ENCODE measurements at places on chromosomes 2 and 18.

DNA sequence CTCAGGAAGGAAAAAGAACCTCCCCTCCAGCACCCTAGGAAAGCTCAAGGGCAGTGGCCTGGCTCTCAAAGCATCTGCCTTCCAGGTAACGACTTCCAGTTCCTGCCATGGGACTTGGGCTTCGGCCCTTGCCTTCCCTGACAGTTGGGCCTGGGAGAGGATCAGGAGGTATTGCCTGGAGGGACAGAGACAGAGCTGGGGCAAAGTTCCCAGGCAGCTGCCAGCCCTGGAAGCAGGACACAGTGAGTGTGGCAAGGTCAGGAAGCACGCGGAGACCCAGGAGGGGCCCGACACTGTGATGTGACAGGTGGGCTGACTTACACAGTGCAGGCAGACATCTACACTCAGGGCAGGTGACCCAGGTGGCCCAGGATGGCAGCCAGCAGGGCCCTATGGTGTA is 87.5 kb upstream of the BOD1L2 start:
- no peak for DNase-seq

- no peak for DNase-seq
These were observed 38.1 kb downstream of the PLEK start for GRCh38 chr2:68403199-68403644.

DNA sequence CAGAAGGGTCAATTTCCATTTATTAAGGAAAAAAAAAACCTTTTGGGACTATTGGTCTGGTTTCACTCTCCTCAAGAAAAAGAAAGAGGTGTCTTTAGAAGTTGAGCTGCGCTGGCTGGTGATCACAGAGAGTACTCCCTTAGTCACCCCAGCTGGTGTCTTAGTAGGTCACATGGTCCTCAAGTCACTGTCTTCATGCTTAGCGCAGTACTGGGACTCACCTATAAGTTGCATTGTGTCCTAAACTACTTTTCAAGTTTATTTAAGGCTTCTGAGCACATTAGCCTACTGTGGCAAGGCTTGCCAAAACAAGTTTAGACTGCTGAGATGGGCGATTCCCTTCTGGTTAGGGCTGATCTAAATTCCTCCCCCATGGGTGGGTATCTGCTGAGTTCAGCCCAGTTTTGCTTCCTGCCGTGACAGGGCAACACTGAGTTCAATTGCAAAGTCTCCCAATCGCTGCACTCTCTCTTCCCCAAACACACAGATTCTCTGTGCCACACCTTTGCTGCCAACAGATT is 824.9 kb upstream of the CRIM1 start:
- DNase-seq = no peak

- DNase-seq = no peak
These were observed 261.7 kb upstream of the TNP1 start for GRCh38 chr2:217121565-217121964.

DNA sequence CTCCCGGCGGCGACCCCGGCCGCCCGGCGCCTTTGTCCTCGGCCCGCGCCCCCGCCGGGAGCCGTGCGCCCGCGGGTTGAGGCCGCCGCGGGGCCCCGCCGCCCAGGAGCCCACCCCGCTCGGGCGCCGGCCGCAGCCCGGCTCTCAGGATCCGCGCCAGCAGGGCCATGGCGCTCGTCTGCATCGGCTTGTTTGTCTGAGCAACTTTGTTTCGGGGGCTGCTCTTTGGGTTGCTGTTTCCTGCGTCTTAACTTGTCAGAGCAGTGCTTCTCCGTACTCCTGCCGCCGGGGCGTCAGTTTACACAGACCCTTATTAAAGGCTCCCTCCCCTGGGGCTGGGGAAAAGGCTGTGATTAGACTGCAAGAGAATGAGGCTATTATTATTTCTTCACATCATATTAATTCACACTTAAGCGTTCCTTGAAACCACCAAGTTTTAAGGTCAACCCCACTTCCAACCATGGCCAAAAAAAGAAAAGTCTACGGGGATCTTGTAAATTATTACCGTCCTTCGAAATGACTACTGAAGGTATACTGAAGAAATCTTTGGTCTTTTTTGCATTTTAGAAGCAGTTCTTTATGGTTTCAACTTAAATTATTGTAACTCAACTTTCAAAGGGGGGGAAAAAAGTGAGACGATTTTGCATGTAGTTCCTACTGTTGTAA is at the start of gene CYP27C1:
CYP27C1 (minus strand) TSS at position 198 of the 666 bp plus-strand sequence; CDS start at position 169, 29 bp downstream.
- peak; percentile 72 for DNase-seq

DNA sequence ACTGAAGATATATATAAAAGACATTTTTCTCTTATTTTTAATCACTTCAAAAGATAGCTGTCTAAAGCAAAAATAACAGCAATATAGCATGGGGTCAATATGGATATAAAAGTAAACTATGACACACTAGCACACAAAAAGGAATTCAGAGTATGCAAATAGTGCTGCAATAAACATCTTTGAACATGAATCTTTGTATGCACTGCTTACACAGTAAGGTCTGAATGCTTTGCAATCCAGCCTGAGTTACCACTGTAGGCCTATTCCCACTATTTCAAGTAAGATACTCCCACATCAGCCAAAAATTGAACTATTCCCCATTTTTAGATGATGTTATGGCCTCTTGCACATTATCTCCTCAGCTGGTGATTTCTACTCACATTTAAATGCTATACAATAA is 27.4 kb upstream of the ERCC3 start:
- DNase-seq = no peak

- DNase-seq = no peak
These were observed 69.2 kb downstream of the B3GNT2 start for GRCh38 chr2:62265106-62265505.

DNA sequence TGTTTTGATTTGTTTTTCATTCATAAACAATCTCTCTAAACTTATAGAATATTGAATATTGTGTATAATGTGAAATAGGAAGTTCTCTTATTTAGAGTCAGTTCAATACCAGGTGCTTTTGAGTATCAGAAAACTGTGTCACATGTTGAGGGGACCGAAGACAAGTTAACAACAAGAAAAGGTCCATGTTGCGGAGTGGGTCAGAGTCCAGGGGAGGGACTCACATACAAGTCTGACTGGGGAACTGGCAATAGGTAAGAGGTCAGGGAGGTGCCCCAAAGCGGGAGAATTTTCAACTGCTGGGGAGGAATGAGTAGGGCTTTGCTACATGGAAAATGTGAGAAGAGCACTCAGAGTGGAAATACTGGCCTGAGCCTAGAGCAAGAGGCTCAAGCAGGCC is 19.8 kb upstream of the BCL11A start:
- DNase-seq = no peak

- DNase-seq = no peak
These were observed 15.9 kb downstream of the ARHGEF4 start for GRCh38 chr2:130852521-130853115.

DNA sequence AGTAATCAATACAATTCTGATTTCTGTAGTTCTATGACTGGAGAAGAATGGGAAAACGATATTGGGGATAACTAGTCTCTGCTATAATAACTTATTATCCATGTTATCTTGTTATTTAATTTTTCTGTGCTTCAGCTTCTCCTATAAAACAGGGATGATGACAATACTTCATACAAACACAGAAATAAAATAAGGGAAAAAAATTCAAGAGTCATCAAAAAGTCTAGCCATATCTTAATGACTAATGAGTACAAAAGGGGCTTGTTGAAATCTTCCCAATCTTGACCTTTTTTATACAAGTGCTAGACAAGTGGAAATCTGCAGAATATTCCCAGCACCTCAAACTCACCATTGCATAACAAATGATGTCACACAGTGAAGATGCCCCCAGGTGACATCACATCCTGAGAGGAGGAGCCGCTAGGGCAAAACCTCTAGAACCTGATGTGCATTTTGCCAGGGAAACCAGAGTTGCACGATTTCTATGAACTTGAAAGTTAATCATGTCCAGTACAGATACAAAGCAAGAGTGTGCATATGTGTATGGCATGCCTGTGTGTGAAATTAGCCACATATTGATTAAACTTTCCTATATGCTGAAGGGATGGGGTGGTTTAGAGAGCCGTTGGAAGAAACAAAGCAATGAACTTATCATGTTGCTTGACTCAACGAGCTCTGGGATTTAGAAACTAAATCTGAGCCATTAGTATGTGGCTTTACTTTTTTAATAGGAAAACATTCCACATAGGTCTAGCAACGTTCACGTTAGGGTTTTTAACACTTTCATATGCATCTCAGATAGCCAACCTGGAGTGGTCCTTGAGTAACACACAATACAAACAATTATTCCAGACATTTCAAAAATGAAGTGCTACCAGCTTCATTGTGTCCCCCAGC is 278.9 kb downstream of the SLC4A3 start:
- DNase-seq = no peak

DNA sequence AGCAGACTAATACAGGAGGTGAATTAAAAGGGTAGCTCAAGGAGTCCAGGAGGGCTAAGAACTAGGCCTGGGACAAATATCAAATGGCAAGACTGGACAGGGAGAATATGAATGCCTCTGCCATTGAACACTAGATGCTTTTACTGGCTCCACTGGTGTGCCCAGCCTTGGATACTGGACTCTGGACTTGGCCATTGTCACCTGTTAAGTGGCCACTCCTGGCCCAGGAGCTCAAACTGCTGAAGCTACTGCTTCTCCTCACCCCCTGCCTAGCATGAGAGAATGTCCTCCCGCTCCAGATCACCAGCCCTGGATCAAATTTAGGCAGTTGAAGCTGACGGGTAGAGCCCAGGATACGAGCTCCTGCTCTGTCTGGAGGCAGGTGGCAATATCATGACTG is 170.8 kb downstream of the DDX1 start:
- no peak for DNase-seq

DNA sequence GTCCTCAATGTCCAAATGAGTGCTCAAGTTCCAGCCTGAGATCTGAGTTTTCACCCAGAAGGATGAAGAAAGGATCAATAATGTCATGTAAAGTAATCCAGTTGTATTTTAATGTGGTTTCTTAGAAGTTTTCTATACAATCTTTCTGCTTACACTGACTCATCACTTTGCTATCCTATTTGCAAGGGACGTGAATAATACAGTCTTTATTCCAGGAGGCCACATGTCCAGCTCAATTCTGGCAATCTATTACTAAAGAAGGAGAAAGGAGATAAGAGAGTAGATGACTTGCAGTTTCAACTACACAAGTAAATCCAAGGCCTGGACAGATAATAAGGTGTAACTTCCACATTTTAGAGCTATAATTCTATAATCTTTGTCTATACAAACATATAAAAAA is 601.1 kb upstream of the SETBP1 start:
- no peak for DNase-seq

DNA sequence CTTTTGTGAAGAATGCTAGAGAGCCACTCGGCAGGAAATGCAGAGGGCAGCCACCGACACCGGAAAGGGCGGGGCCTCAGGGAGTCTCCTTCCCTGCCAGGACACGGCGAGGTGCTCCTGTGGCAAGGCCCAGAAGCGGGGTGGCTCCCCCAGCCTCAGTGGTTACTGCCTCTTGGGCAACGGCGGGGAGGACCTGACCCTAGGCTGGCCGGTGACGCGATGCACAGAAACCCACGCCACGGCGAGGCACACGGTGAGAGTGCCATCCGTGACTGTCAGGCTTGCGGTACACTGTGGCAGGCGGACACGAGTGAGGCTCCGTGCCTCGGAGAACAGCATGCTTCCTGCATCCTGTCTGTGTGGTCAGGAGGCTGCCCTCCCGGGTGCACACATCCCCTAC is 47.8 kb downstream of the ZAP70 start:
- DNase-seq = no peak

DNA sequence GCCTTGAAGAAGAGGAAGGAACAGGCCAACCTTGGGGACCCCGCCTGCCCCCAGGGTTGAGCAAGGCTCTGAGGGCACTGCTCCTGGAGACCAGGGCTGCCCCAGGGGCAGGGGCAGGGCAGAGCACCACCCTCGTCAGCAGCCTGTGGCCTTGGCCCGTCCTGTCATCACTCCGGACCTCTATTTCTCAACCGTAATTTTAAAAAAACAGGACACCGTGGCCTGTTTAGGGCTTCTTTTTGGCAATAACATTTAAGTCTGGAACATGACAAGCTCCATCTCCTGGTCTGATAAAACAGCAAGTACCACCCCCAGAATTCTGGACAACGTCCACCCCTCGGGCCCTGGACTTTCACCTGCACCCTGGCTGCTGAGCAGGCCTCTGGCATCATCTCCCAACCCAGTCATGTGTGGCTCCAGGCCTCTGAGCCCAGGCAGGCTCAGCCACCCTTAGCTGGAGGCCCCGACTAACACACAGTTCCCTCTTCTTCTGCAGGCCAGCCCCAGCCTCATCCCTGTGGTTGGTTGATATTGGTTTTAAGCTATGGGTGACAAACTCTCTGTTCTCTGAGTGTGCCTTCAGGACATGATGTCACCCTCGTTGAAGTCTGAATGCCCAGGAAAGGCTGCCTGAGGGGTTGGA is 22.6 kb upstream of the ID2 start:
- DNase-seq = no peak

GRCh38 chr18:76463872-76464271 is 31.2 kb downstream of the ZNF516 start:
- DNase-seq = no peak

- DNase-seq = no peak
These were observed 328.4 kb downstream of the DYSF start for GRCh38 chr2:71781695-71782228.

- no peak for DNase-seq
These were observed 69.6 kb downstream of the ETAA1 start for GRCh38 chr2:67466734-67467133.

GRCh38 chr2:189519631-189520387 is 60.8 kb downstream of the SLC40A1 start:
- no peak for DNase-seq

GRCh38 chr2:232104076-232104646 is 142.6 kb downstream of the DIS3L2 start:
- DNase-seq = no peak

DNA sequence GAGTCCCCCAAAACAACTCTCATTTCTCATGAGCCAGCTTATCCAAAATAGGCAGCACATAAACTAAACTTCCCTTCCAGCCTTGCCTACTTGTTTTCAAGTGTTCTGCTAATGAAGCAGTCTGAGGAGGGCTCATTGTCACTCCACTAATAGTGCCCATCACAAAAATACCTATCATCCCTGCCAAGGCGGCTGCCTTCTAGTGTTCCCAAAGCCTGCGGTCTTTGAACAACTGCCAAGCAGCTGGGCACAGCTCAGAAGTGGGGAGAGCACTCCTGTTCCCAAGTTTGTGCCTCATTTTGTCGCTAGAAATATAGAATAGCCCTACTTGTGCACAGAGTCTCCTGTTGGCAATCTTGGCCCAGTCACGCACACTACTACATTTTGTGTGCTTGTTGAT is 50.3 kb downstream of the DTNA start:
- DNase-seq = no peak

- DNase-seq = no peak
These were observed 420.3 kb downstream of the PTPRM start for GRCh38 chr18:7987284-7987976.

GRCh38 chr2:9809064-9809356 is 34.3 kb upstream of the TAF1B start:
- DNase-seq = no peak

GRCh38 chr2:237260039-237260620 is 153.8 kb downstream of the COL6A3 start:
- no peak for DNase-seq

All from retina (tissue), 1 donor.